Fibroblast of lung (primary cell): ENCODE measurements at places on chromosomes 1 and 21.

DNA sequence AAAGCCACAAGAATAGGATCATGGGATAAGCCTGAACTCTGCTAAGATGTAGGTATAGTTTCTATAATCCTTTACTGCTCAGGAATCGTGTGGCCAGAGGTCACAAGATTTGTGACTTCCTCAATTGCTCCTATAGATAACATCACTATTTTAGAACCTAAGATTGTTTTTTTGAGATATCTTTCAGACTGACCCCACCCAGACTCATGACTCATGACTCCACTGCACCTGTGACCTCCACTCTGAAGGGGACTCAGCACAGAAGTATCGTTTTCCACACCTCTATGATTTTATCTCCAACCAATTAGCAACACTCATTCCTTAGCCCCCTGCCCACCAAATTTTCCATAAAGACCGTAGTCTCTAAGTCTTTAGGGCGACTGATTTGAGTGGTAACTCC is 124.5 kb upstream of the KCNK1 start:
- no peak for DNase-seq

GRCh38 chr1:71618191-71618590 is 537.4 kb upstream of the ZRANB2 start:
- DNase-seq: peak; percentile 17

DNA sequence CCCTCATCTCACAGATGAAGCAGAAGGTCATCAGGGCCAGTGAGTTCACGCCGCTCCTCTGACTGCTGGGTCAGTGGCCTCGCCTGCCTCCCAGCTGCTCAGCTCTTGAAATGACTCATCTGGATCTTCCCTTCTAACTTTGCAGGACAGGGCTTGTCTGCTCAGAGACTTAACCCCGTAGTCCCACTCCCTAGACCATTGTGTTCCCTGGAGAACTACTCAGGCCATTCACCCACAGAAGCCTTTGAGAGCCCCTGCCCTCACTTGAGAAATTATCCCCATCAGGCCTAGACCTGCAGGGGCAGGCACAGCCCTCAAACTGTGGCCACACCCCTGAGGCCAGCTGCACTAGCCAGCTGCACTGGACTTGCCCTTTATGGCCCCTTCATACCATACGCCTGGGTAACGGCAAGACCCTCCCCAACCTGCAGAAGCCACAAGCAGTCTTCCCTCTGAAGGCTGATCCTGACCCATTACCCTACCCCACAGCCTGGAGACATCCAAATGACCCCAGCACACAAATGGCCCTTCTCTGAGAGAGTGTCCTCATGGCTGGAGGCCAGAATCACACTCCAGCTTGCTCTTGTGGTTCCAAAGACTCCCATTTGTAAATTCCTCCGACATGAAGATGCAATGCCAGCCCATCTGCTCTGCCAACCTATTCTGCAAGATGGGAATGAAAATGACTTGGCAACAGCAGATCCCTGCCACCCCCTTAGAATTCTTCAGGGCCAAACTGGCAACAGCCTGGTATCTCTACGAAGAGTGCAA is 33.2 kb downstream of the RCSD1 start:
- peak; percentile 62 for DNase-seq

DNA sequence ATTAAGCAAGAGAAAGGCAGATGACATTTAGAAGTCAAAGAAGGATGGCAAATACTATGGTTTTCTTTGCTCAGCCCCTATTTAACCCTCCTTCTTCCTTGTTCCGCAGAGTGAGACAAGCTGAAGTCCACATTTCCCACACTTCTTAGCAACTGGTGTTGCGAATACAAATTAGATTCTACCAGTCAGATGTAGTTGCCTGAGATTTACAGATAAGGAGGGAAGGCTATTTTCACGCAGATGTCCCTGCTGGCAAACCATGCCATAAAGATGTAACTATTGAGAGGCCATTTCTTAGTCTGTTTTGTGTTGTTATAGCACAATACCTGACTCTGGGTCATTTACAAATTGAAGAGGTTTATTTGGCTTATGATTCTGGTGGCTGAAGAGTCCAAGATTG is 84.3 kb downstream of the ZC3H11B start:
- DNase-seq: no peak

- DNase-seq: no peak
Observed at GRCh38 chr1:17845583-17845982, 90.5 kb downstream of the ACTL8 start.

DNA sequence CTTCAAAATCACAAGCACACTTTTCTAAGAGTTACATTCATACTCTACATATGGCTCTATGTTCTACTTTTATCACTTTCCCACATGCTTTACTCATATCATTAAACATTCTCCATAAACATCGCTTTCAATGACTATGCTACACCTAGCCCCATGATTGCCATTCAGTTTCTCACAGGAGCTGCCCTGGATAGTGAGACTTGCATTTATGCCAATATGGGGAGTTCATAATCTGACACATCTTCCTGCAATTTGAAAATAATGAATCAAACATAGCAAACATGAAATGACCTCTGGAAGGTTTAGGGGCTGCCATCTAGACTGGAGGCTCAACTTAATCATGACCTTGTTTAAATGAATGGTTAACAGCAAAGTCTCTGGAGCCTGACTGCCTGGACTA is 9.0 kb upstream of the CYP4A22 start:
- DNase-seq: no peak

DNA sequence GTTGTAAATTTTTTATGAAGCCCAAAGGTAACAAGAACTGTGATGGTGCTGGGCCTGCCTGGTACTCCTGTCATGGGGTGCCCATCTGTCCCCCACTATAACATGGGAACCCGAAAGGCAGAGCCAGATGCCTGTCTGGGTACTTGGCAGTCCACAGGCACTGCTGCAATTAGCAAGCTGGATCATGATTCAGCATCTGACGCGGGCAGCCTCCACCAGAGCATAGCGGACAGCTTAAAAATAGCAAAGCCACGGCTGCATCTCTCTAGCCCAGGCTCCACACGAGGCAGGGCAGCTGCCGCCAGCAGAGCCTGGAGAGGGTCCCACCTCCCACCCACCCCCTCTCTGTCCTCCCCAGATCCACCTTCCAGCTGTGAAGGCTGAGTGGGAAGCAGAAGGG is 22.9 kb downstream of the SUSD4 start:
- peak; percentile 82 for DNase-seq

DNA sequence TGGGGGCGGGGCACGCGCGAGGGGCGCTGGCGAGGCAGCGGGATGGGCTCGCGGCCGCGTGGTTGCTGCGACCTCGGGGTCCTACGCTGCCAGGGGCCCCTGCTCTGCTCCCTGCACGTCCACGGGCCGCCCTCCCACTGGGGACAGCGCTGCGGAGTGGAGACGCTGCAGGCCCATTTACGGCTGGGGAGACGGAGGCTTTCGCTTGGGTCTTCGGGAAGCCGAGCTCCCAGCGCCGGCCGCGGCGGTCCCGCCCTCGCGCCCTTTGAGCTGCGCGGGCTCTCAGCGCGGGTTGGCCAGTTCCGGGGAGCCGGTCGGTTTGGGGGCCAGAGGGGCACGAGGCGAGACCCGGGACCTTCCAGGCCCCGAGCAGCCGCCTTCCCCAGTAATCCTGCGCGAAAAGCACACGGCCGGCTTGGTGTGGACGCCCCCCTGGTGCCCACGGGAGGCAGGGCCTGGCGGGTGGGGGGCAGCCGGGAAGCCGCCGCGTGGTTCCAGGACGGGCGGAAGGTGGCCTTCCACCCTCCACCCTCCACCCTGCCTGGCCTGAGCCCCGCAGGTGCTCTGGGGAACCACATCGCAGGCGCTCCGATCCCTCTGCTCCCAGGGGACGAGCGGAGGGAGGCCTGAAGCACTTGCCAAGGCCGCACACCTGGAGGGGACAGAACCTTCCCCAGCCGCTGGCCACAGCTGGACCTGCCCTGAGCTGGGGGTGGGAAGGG is 570 bp upstream of the PEX10 start:
- peak; percentile 50 for DNase-seq

DNA sequence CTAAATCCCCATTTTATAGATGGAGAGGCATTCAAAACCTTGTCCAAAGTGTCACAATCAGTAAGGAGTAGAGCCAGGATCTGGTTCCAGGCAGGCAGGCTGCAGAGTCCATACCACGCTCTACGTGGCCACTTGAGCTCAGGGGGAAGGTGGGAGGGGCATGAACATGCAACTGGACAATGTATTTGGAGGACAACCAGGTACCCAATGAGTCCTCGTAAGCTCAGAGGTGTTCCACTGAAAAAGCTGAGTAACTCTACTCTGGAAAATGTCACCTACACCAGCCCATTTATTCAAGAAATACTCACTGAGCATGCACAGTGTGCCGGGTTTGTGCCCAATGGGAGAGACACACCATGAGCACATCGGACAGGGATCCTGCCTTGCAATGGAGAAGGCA is 11.2 kb upstream of the GUCA2B start:
- DNase-seq: no peak

- no peak for DNase-seq
Observed at GRCh38 chr1:212317916-212318315, 32.7 kb downstream of the PPP2R5A start.

DNA sequence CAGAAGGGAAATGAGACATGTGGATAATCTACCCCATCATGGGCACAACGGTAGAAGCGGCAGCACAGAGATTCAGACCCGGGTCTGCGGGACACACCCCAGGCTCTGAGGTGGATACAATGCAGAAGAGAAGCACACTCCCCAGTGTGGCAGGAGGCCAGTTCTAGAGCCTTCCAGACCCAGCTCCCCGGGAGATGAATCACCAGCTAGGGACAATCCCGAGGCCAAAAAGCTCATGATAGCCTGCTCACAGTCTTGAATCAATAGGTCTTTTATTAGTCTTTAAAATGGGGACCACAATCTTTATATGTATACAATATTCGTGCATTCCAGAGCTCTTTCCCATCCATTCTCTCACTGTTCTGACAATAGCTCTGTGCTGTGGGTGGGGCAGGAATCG is 57.3 kb upstream of the DIRAS3 start:
- peak; percentile 27 for DNase-seq

- no peak for DNase-seq
Observed at GRCh38 chr1:116226017-116226416, 114.8 kb downstream of the MAB21L3 start.

DNA sequence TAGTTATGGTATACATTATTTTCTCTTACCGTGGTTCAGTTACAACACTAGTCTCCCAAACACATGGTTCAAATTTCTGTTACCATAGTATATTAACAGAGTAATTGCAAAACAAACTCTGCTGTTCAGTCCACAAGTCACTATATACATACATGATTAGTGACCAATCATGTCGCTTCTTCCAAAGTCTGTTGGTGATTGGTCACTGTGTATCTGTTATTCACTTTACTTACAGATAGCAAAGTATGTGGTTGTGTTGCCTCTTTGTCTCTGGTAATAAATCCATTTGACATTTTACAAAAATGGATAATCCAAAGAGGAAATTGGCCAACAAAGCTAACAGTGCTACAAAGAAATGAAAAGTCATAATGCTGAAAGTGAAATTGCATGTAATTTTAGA is 107.2 kb downstream of the RABGAP1L start:
- peak; percentile 19 for DNase-seq

- DNase-seq: no peak
Observed at GRCh38 chr1:3656450-3657095, 4.3 kb downstream of the TP73 start.

- DNase-seq: peak; percentile 10
Observed at GRCh38 chr1:239545466-239545865, 159.1 kb downstream of the CHRM3 start.

- peak; percentile 28 for DNase-seq
Observed at GRCh38 chr1:169601096-169601881, 15.0 kb upstream of the F5 start.

GRCh38 chr1:197268012-197268411 is at the start of gene CRB1:
Gene CRB1 (plus strand): TSS chr1:197268252. CDS start chr1:197268413, 161 bp downstream.
- peak; percentile 12 for DNase-seq

DNA sequence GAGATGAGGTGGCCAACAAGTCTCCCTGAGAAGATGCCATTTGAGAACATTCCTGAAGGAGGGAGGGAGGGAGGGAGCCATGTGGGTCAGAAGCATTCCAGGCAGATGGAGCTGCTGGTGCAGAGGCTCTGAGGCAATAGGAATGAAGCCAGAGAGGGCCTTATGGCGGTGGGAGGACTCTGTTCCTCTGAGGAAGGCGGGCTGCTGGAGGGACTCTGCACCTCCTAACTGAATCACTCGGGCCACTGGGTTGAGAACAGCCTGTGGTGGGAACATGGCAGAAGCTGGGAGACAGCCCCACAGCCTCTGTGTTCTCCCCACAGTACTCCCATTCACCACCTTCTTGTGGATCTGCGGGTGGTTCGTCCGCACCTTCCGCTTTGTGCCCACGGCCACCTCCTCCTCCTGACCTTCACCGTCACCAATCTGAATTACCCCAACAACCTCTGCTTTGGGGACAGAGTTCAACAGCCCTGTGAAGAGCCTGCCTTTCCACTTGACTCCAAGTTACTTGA is 2.4 kb upstream of the TMEM125 start:
- DNase-seq: peak; percentile 57

- DNase-seq: peak; percentile 57
Observed at GRCh38 chr1:80064524-80064923, 1058.0 kb upstream of the ADGRL4 start.

- no peak for DNase-seq
Observed at GRCh38 chr1:204880906-204881305, 10.2 kb downstream of the NFASC start.

- no peak for DNase-seq
Observed at GRCh38 chr1:221105578-221105977, 226.3 kb downstream of the HLX start.

DNA sequence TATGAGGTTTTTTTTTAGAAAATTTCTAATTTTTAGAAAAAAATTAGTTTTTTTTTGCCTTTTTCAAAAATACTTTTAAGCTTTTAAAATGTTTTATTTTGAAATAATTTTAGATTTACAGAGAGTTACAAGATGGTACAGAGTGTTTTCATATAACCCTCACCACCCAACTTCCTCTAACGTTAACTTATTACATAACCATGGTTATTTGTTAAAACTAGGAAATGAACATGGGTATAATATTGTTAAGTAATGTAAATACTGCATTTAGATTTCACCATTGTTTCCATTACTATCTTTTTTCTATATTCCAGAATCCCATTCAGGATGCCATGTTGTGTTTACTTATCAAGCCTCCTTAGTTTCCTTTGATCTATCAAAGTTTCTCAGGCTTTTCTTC is 45.2 kb upstream of the ST6GALNAC3 start:
- no peak for DNase-seq
